Astrocyte of the hippocampus (primary cell): ENCODE measurements at places on chromosomes 5 and 9.

DNA sequence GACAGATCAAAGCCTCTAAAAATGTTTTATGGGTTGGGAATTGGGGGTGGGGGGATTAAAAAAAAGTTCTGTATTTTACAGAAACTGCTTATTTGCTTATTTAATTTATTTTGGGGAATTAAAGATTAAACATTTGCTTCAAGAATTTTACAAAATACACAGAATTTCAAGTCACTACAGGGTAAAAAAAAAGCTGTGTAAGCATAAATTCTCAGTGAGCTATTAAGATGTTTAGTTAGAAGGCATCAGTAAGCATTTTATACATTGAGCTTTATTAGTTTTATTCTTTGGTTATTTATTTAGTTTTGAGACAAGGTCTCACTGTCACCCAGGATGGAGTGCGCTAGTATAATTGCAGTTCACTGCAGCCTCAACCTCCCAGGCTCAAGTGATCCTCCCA, 5.2 kb downstream of the BDP1 start:
- DNase-seq, result no peak

GRCh38 chr5:79456400-79456799, 57.5 kb downstream of the HOMER1 start:
- no peak for DNase-seq

DNA sequence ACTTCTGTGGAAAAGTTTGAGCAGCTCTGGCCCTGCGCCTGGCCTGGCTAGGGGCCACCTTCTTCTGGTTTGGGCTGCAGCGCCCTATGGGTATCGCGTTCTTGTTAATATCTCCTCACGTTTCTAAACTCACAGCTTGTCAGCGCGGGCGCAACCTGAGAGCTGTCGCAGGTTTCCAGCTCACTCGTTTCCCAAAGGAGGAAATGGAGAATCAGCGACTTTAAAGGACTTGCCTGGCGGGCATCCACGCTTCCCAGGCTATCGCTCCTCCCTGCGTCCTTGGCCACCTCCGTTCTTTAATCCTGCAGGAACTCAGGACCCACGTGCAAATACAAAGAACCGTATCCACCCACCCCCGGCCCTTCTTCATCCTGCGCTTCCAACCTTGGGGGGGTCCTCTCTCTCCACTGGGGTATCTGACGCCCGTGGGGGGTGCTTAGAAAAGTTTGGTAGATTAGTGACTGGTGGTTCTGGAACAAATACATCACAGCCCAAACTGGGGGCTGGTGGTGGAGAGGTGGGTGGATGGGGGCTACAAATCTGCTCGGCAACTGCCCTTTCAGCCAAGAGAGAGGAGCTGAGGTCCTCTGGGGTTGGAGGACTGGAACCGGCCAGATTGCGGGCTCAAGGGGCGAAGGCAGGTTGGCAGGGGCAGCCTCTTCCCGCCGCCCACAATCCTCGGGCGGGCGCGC, 578 bp upstream of the PSAT1 start:
- peak; percentile 73 for DNase-seq

DNA sequence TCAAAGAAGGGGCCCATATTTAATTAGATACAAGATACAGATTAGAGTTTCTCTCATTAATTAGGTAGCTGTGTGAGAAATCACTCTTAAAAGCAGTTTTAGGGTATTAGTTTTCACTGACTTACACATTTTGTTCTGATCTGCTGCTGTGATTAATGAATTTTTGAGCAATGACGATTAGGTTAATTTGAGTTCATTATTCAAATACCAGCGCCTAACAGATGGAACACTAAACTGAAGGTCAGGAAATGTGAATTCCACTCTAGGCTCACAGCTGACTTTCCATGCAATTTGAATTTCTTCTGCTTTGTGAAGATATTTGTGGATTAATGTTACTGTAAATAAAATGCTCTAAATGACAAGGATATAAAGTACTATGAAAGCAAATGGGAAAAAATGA, 380.6 kb downstream of the ADGRV1 start:
- peak; percentile 40 for DNase-seq

GRCh38 chr5:171615705-171616640, 169.6 kb upstream of the SMIM23 start:
- no peak for DNase-seq

DNA sequence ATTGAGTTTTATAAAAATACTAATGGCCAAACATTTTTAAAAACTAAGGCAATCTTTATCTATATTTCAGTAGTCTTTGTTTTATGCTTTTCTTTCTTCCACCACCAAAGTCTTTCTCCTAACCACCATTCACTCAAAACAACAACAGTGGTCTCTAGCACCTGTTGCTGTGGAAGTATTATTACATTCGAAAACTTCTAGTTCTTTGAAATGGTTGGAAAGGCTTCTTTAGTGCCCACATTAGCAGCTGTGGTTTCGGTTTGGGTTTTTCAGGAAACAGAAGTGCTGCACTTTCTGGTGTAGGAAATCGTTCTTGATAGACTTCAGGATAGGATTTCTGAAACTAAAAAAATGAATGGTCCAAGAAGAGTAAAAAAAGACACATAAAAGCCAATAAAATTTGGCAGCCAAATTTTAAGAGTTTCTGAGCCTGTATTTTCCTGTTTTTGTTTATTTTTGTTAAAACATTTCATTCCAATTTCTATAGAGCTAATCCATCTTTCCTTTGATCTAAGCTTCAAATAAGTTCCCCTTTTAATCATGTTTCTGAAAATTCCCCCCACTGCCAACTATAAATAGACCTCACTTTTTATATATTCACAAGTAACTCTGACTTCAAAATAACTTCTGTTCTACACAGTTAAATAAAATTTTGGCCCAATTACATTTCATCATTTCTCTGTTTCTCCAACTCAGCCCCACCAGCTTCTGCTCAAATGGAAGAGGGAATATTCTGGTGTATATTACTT, 102.2 kb downstream of the DEPDC1B start:
- DNase-seq, result no peak
